ENCODE measurements at places on chromosomes 13 and 19. TPM values are rescaled to one million over a fixed set of nuclear protein-coding genes. Genes with fewer than 3 reads are reported as not detected.

KCNC3 gene
- 0.13 TPM for polyA plus RNA-seq

ATP8A2 gene
- polyA plus RNA-seq = 0.02 TPM

FAM216B gene
- polyA plus RNA-seq = not detected

PEG3 gene
- polyA plus RNA-seq = not detected

DNA sequence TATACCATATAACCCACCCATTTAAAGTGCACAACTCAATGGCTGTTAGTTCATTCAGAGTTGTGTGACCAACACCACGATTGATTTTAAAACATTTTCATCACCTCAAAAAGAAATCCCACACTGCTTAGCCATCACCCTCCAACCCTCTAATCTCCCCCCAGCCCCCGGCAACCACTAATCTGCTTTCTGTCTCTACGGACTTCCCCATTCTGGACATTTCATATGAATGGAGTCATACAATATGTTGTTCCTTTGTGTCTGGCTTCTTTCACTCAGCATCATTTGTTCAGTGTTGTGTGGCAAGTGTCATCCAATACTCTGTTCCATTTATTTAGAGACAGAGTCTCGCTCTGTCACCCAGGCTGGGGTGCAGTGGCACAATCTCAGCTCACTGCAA, 4.0 kb upstream of the PNMA8B start:
- H3K4me1 ChIP-seq = no peaks in the 10 kb centered on the region
- no peak for DNase-seq
- H3K4me3 ChIP-seq = no peak overlapping the region
- H3K36me3 ChIP-seq = no peaks in the 10 kb centered on the region
- H3K27me3 ChIP-seq = peaks cover 18% of the 10 kb centered on the region
